ENCODE measurements at places on chromosomes 13 and 19.
A peak's percentile ranks its signal among the peaks of the same experiment; 100 is the strongest.

DNA sequence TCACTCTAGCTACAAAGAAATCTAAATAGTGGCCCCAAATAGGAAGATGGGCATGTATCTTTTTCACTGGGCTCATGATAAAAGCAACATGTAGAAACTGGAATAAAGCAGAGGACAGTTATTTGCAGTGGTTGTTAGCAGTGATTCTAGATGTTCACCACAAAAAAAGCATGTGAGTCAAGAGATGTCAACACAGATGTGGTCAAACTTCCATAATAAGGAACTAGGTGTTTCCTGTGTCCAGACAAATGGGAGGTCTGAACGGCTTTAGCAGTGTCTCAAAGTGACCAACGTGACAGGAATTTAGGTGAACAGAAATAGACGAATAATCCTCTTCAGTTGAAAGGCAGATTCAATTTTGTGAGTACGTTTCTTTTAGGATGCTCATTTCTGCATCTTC lies 162.7 kb downstream of the TBC1D4 start:
- DNase-seq: no peak

DNA sequence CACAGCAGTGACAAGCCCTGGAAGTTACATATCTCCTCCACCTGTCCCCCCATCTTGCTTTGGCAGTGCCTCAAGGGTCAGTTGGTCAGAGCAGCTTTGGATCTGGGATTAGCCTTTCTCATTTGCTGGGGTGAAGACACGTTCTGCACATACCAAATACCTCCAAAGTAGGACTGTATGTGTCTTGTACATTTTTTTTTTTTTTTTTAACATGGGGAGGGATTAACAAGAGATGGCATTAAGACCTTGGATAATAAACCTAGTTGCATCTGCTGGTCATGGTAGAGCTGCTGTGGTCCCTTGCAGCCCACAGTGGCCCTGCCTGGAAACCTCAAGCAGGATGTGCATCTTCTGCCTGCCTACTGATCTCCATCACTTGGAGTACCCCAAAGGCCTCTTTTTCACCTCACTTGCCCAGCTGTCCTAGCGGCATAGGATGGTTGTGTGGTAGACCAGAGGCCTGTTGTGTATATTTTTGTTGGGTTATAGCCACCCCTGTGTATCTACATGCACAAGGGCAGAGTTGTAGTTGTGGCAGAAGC lies 2.5 kb downstream of the RPS19 start:
- DNase-seq: no peak

DNA sequence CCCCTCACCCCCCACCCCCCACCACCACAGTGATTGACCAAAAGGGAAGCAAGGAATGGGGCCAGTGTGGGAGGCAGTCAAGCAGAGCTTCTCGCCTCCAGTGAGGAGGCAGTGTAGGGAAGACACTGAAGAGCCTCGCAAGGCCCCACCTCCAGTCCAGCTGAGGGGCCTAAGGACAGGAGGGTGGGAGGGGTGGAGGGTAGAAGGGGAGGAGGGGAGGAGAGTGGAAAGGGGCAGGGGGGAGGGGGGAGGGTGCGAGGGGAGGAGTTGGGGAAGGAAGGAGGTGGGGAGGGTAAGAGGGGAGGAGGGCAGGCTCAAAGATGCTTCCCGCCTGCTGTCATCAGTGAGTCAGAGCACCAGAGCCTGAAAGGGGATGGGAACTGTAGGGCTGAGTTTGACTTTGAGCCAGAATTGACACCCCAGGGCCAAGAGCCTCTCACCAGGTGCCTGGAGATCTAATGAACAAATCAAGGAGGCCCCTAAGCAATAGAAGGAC lies 786.2 kb downstream of the UQCRFS1 start:
- no peak for DNase-seq

DNA sequence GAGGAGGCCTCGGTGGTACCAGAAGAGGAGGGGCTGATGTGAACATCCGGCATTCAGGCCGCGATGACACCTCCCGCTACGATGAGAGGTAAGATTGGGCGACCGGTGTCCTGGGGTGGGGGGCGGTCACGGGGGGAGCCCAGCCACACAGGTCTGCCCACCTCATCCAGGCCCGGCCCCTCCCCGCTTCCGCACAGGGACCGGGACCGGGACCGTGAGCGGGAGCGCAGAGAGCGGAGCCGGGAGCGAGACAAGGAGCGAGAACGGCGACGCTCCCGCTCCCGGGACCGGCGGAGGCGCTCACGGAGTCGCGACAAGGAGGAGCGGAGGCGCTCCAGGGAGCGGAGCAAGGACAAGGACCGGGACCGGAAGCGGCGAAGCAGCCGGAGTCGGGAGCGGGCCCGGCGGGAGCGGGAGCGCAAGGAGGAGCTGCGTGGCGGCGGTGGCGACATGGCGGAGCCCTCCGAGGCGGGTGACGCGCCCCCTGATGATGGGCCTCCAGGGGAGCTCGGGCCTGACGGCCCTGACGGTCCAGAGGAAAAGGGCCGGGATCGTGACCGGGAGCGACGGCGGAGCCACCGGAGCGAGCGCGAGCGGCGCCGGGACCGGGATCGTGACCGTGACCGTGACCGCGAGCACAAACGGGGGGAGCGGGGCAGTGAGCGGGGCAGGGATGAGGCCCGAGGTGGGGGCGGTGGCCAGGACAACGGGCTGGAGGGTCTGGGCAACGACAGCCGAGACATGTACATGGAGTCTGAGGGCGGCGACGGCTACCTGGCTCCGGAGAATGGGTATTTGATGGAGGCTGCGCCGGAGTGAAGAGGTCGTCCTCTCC lies 6.3 kb upstream of the LIN7B start:
- DNase-seq: no peak

- no peak for DNase-seq
These were observed 1.1 kb upstream of the NR2F6 start for GRCh38 chr19:17246681-17247425.

DNA sequence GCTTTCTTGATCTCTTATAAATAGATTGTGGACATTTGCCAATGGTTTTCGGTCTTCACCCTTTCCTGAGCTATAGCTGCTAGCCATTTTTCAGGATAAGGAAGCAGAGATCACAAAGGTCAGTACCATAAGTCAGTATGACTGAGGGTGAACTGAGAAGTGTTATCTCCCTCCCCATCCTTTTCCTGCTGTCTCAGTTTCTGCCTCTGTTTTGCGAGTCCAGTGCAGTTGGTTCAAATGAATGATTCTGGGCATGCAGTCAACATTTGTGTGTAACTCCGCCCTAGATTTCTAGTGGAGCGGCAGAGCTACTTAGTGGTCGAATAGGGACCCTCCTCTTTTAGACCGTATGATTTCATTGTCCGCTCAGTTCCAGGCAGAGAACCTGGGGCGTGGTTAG lies 460.8 kb upstream of the ARGLU1 start:
- no peak for DNase-seq

DNA sequence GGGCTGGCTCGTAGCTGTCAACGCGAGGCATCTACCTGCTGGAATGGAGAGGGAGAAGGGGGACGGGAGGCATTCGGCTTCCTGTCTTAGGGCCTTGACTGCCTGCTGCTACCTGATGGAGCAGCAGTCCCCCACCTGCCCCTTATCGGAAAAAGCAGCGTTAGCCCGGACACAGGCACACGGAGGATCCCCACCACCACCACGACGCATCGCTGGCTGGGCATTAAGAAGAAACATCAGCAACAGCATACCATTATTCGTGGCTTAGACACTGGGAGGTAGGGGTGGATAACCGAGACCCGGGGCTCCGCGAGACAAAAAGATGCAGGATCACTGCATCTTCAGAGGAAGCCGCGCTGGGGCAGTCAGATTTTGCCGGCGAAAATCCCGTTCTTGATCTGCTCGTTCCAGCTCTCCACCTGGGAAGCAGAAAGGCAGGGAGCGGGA lies 1.1 kb downstream of the COX6B2 start:
- no peak for DNase-seq

GRCh38 chr19:39160523-39160861 lies 34.9 kb downstream of the PAK4 start:
- DNase-seq: no peak

GRCh38 chr19:14544977-14545715 lies 15.8 kb downstream of the TECR start:
- DNase-seq: peak; percentile 90

GRCh38 chr13:76715075-76715474 lies 171.1 kb downstream of the KCTD12 start:
- DNase-seq: no peak

- DNase-seq: no peak
These were observed 1646.2 kb upstream of the SPRY2 start for GRCh38 chr13:81987159-81987558.

DNA sequence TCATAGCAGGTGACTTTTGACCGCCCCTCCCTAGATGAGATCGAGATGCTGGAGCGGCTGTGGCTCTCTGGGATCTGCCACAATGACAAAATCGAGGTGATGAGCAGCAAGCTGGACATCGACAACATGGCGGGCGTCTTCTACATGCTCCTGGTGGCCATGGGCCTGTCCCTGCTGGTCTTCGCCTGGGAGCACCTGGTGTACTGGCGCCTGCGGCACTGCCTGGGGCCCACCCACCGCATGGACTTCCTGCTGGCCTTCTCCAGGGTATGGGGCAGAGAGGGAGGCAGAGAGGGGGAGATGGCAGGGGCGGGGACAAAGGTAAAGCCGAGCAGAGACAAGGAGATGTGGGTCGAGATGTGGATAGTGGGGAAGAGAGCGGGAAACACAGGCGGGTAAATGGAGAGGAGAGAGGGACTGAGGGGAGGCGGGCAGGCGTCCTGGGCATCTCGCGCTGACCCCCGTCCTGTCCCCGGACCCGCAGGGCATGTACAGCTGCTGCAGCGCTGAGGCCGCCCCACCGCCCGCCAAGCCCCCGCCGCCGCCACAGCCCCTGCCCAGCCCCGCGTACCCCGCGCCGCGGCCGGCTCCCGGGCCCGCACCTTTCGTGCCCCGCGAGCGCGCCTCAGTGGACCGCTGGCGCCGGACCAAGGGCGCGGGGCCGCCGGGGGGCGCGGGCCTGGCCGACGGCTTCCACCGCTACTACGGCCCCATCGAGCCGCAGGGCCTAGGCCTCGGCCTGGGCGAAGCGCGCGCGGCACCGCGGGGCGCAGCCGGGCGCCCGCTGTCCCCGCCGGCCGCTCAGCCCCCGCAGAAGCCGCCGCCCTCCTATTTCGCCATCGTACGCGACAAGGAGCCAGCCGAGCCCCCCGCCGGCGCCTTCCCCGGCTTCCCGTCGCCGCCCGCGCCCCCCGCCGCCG lies 3.4 kb upstream of the GRWD1 start:
- DNase-seq: no peak

DNA sequence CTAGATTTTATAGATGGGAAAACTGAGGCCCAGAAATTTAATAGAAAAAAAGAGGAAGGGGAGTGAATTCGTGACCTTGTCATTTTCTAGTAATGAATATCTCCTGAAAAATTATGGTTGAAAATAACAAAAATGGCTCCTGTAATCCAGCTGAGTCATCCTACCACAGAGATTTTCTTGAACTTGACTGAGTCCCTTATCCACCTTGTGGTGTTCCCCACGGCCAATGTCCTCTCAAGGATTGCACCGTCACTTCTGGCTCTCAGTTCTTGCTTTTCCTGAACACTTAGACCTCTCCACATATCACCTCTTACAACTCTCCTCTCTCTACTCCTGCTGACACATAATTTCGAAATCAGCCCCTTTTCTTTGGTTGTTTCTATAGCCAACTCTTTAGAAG lies 1.2 kb upstream of the KATNAL1 start:
- no peak for DNase-seq

DNA sequence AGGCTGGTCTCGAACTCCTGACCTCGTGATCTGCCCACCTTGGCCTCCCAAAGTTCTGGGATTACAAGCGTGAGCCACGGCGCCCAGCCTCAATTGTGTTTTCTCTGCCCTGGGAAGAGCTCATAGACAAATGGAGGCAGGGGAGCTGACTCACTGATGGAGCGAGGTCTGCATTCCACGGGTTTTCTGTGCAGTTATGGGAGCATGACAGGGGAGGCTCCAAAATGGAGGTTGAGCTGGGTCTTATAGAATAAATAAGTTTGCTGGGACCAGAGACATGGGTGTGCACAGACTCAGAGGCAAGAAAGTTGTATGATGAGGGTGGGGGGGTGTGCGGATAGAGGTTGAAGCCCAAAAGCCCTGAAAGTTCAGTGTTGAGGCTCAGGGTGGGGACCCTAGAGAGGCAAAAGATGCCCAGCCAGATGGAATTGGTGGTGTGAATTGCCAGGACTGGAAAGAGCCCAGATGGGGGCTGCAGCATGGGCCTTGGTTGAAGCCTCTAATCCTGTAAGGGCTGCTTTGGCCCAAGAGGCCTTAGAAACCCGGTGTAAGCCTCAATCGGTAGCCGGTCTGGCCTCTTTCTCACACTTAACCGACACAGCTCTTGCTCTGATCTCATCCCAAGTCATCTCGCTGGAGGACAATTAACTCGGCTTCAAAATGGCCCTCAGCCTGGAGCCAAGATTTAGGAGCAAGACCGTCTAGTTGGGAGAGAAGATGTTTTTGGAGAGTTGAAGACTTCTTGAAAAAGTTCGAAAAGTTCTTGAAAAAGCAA lies 1.9 kb downstream of the TPM4 start:
- no peak for DNase-seq

Measured in NCI-H2029 treated with DMSO at 0.1 percent for 48 hours (cell line).